ENCODE measurements at places on chromosomes 1 and 21. TPM values are rescaled to one million over a fixed set of nuclear protein-coding genes. Genes with fewer than 3 reads are reported as not detected.

The HAPLN2 gene
- total RNA-seq: 0.96 TPM

The PROX1 gene
- total RNA-seq: 14.7 TPM

The TIE1 gene
- 5.1 TPM for total RNA-seq

The CHAF1B gene
- 12.0 TPM for total RNA-seq

The ERICH3 gene
- not detected for total RNA-seq

The IL19 gene
- 0.40 TPM for total RNA-seq

The PODN gene
- total RNA-seq: 3.2 TPM

The AIRE gene
- total RNA-seq: 0.11 TPM

The EXO1 gene
- total RNA-seq: 5.1 TPM

The PROK1 gene
- not detected for total RNA-seq

The HPDL gene
- 4.3 TPM for total RNA-seq

The FAM78B gene
- total RNA-seq: 1.2 TPM

The TSTD1 gene
- 74.7 TPM for total RNA-seq
